CD4-positive, alpha-beta T cell (primary cell): ENCODE measurements at places on chromosomes 3 and 15.

DNA sequence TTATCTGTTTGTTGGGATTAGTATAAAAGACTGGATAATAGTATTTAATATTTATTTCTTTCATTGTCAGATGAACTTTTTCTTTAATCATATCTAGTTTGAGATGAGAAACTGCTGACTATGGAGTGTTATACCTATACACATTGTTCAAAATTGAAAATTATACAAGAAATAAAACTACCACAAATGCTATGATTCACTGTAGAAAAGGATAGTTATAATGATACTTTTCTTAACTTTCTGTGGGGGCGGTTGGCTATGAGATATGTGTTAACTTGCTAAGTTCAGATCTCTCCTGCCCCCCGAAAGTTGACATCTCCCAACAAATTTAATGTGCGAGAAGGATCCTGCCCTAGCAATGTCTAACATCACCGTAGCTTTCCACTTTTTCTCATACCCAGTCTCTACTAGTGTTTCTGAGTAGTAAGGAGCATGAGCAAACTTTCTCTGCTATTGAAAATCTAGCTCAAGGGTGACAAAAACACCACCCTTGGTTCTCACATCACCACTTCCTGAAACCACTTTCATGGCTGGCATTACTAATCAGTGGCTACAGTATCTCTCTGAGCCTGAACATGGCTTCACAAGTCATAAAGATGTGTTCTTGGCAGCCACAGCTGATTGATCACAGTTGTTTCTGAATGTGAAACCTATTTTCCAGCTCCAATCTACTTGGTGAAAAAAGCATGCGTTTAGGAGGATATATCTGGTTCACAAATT is 15.8 kb upstream of the SAMMSON start:
- H3K4me1 ChIP-seq: no peaks in the 10 kb centered on the region
- no peaks in the 10 kb centered on the region for H3K27me3 ChIP-seq
- no peak for DNase-seq

DNA sequence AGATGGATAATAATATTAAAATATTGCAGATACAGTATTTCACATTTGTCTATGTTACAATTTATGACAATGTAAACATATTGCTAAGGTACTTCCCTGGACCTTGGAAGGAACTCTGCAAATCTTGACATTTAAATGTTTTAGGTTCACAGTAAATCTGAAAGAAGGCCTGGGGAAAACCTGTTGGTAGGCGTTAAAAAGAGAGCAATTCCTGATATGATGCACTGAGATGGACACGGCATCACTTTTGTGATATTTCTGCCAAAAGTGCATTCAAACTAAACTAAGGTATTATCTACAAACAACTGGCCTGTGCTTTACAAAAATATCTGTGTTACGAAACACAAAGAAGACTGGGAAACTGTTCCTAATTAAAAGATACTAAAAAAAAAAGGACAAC is 6.1 kb upstream of the TP63 start:
- H3K27ac ChIP-seq: no peak overlapping the region
- DNase-seq: no peak
- no peak overlapping the region for H3K4me3 ChIP-seq
- H3K4me1 ChIP-seq: no peaks in the 10 kb centered on the region
- H3K27me3 ChIP-seq: no peaks in the 10 kb centered on the region

DNA sequence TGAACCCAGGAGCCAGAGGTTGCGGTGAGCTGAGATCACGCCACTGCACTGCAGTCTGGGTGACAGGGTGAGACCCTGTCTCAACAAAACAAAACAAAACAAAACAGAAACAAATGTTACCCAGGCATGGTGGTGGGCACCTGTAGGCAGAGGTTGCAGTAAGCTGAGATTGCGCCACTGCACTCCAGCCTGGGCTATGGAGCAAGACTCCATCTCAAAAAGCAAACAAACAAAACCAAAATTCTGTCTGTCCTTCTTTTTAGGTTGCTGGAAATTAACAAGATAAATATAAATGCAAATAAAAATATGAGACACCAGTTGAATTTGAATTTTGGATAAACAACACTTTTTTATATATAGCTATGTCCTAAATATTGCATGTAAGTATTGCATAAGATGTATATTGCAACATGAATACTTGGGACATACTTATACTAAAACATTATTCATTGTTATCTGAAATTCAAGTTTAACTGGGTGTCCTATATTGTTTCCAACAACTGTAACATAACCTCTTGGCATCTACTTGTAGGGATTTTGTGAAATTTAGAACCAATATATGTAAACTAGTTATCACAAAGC is 4.7 kb upstream of the CEP97 start:
- H3K4me1 ChIP-seq: peaks cover 31% of the 10 kb centered on the region
- H3K4me3 ChIP-seq: no peak overlapping the region
- H3K36me3 ChIP-seq: no peaks in the 10 kb centered on the region
- no peak overlapping the region for H3K27ac ChIP-seq
- DNase-seq: no peak

GRCh38 chr15:45522328-45523165 is at the start of gene SLC30A4:
Gene SLC30A4 (minus strand): TSS chr15:45522755. CDS start chr15:45522354, 401 bp downstream.
- H3K36me3 ChIP-seq: no peaks in the 10 kb centered on the region
- no peaks in the 10 kb centered on the region for H3K27me3 ChIP-seq
- H3K4me1 ChIP-seq: peaks cover 19% of the 10 kb centered on the region
- H3K27ac ChIP-seq: no peak within 1 kb of the TSS

DNA sequence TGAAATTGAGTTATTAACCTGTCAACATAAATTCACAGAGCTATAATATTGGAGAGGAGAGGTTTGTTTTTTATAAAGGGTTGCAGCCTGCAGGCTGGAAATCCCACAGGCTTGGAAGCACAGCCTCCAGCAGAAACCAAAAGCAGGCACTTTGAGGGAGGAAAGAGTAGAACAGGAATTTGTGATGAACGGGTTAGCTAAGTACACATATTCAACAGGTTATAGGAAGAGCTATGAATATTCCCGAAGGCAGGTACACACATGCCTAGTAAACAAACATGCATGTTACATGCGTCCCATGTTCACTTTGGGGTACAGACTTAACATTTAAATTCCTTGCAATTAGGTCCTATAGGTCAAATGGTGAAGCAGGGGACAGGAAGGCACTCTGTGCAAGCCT is 25.9 kb upstream of the LIPC start:
- no peaks in the 10 kb centered on the region for H3K36me3 ChIP-seq
- H3K4me3 ChIP-seq: no peak overlapping the region
- no peaks in the 10 kb centered on the region for H3K27me3 ChIP-seq
- H3K4me1 ChIP-seq: no peaks in the 10 kb centered on the region
